ENCODE measurements at places on chromosomes 5 and 9.

- peak; percentile 73 for DNase-seq
Observed at GRCh38 chr5:36374266-36374862, 72.7 kb upstream of the RANBP3L start.

DNA sequence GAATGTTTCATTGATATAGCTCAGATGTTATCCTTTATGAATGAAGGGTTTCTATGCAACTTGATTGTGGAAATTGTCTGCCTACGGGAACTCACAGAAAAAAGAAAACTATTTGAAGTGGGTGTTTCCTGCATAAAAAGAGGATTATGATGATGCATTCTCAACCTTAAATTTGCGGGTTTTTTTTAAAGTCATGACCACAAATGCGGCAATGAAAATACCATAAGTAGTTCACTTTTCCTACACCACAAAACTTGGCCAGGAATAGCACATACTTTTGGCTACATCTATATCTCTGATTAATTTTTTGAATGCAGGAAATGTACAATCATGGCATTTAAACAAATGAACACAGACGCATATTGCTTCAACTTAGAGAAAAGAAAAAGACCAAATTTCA, 754.7 kb downstream of the DTWD2 start:
- no peak for DNase-seq

DNA sequence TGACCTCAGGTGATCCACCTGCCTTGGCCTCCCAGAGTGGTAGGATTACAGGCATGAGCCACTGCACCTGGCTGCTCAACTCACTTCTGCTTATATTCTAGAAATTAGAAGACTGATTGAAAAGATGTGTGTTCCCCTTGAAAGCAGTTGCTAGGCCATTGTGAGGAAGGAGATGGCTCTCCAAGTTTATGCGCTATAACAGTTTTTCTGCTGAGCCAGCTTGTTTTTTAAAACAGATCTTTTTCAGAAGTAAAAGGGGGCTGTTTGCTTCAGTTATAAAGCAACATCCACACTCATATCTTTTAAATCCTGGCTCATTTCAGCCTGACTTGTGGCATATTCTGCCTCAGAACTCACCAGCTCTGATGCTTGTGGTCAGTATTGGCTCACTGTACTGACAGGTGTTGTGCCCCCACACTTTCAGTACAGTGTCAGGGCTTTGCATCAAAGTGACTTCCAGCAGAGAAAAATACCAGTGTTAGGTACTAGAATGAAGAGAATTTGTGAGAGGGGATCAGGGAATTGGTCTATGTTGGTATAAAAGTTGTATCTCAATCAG, 49.4 kb downstream of the NUP214 start:
- DNase-seq, result no peak

- no peak for DNase-seq
Observed at GRCh38 chr5:141787376-141787775, 90.8 kb downstream of the PCDH1 start.

GRCh38 chr5:125152461-125153189, 406.2 kb upstream of the ZNF608 start:
- DNase-seq, result no peak

DNA sequence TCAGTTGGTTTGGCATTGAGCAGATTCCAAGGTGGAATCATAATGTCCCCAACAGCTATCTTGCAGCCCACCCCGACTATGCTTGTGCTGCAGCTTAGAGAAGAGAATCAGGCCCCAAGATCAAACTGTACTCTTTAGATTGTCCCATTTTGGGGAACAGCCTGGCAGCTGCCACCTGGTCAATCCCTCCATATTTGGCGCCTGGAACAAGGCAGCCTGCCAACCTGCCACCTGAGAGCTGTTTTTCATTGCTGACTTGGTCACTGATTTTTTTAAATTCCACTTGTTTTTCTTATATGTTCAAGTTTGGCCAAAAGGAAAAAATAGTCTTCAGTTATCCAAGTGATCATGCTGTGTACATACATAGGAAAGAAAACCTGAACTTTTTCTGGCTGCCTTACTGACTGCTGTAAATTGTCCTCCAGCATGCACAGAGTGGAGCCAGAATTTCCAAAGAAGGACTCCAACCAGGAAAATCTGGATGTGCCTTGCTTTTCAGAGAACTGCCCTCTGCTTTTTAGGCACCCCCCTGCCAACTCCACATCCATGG, 504.2 kb downstream of the ENC1 start:
- DNase-seq, result no peak

DNA sequence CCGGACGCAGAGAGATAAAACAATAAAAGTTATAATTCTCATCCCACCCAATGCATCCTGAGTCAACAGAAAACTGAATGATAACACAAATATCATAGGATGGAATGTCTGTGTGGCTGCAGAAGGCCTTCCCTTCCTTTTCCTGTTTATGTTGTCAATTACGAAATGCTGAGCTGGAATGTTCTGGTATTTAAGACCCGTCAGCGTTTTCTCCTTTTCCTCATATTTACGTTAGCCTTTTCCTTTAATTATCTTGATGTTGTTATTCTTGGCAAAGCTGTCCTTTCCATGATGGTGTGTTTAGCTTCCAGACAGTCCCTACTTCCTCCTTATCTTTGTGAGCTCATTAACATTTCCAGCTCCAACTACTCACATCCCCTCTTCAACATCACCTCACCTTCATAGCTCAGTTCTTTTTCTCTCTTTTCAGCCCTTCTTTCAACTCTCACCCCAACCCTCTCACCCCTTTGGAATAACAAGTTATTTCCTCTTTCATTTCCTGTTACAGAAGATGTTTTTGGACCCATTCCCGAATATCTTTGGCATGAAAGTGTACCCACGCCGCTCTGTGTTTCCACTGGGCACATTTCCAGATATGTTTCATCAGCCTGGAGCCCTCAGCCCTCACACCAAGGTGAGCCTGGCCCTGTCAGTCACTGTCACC, 221.6 kb downstream of the NR2F1-AS1 start:
- DNase-seq, result peak; percentile 78

DNA sequence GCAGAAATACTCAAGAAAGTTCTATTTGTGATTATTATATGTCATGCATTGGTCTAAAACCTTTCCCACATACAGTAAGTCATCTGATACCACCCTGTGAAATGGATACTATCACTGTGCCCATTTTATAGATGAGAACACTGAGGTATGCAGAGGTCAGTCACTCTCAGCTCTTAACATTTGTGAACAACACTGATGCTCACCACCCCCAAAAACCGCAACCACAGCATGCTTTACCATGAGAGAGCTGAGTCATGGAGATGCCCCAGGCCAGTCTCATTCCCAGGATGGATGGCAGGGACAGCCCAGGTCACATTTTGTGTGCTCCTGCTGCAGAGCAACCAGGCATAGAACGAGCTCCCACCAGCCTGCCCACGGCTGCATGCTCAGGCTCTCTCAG, 53.5 kb upstream of the IRX1 start:
- no peak for DNase-seq

DNA sequence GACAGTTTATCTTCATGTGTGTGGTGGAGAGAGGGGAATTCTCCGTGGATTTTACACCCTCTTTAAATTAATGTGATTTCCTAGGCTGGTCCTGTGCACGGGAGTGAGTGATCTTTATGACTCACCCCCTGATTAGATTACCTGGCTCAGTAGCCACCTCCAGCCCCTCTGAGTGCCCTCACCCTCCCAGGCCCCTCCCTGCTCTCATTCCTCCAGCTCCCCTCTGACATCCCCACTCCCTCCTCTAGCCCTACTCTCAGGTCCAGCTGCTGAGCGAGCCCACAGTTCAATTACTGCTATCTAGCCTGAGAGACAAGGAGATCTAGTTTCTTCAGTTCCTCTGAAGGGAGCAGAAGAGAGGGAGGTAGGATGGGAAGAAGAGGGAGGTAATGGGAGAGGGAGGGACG, 61.8 kb upstream of the ARAP3 start:
- DNase-seq, result no peak

- DNase-seq, result no peak
Observed at GRCh38 chr5:72653586-72653985, 146.4 kb upstream of the ZNF366 start.

- DNase-seq, result no peak
Observed at GRCh38 chr9:131817627-131818026, 77.8 kb upstream of the RAPGEF1 start.

DNA sequence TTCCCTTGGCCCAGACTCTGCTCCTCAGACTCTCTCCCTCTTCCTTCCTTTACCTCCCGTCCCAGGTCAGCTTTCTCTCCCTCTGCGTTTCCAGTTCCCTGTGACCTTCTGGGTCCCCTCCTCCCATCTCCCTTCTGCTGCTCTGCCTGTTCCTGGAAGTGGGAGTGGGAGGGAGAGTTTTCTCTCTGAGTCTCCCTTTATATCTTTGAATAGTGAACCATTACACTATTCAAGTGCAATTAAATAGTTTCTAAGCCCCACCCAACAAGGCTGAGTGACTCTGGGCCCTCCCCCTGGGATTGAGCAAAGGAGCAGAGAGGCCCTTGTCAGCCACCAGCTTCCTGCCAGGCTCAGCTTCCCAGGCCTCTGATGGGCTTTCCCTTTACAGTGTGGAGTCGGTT, 34.8 kb downstream of the THBS4 start:
- DNase-seq, result no peak
